HAP-1 (cell line): ENCODE measurements at places on chromosomes 11 and 22.
A peak's percentile ranks its signal among the peaks of the same experiment; 100 is the strongest.

- no peak for DNase-seq
These were observed 648.5 kb downstream of the BRD1 start for GRCh38 chr22:49179175-49179574.

DNA sequence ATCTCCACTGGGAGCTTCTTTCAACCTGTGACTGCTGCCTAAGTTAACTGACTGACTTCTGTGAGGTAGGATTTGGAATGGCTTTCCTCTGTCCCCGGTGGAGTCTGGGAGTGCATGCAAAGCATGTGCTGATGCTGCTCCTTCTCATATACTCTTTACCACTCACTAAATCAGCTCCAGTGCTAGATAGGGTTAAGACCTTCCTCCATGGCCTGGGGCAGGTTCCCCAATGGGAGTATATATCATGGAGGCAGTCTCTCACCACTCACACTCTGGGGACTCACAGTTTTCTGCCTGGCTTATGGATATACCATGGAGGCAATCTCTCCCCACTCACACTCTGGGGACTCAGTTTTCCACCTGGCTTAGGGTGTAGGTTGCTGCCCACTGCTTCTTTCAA, 10.1 kb upstream of the FANCF start:
- no peak for DNase-seq

DNA sequence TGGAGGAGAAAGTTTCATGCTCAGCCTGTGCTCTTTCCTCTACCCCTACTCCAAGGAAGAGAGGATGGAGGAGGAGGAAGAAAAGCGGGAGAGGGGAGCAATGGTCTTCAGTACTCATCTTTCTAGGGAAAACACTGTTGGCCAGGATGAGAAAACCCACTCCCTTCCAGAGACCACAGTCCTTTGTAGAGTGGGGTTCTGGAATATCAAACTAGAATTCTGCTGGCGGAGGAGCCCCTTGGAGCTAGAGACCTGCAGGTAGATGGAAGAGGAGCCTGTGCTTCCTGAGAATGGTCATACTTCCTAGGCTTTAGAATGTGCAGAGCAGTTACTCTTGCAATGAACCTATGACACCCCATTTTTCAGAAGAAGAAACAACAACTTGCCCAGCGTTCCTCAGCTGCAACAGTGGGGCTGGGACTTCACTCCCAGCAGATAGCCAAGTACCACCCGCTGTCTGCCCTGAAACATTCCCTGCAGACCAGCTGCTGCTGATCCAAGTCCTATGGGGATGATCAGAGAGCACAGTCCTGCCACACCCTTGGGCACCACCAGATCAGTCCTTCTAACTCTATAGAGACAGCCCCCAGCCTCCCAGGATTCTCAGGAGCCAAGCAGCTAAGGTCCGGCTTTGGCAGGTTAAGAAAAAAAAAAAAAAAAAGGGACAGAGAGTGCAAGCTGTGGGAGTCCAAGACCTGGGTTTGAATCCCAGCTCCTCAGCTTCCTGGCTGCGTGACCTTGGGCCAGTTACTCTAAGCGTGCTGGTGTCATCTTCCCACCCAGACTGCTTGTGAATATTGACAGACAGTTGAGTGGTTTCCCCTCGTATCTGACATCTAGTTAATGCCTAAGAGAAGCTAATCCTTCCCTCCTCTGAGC, 664 bp downstream of the PTGDR2 start:
- no peak for DNase-seq

DNA sequence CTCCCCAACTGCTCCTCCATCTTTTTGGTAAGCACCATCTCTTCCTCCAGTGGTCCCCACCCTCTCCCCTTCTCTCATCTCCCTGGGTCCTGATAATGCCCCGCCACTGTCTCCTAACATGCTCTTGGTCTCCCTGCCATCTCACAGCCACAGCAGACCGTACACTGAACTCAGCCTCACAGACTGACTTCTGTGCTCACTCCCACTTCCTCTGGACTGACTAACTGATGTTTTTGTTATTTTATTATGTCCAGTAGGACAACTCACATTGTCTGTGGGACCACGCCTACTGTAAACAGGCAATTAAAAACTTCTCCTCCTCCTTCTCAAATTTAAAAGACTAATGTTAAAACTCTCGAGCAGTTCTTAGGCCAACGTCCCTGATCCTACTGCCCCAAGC, 2.6 kb upstream of the GNAZ start:
- DNase-seq = no peak

- DNase-seq = no peak
These were observed 47.2 kb downstream of the CCDC15 start for GRCh38 chr11:125001079-125001778.

DNA sequence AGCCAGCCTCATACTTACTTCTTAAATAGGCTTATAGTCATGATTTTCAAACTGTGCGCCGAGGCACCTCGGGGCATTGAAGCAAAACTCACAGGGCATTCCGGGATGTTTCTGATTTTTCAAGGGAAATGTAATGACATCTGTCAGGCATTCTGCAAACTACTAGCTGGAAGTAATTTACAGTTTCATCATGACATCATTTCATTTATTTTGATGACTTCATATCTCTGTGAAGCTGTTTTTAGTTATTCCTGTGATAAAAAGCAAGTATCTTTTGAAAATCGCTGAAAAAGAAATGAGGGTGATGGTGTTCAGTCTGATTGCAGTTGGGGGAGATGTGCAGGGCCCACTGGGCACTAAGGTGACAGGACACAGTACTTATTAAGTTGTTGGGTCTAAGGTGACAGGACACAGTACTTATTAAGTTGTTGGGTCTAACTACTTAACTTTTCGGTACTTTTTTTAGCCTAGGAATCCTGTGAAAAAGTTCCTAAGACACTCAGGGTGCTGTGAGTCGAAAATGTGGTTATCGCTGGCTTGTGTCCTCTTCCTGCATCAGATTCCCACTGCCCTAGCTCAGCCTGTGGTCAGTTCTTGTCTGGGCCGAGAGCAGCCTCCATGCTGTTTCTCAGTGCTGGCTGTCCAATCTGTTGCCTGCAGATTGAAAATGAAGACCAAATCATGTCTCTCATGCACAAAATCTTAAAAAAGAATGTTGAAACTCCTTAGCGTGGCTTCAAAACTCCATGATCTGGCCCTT, 42.6 kb downstream of the APLP2 start:
- DNase-seq = no peak

DNA sequence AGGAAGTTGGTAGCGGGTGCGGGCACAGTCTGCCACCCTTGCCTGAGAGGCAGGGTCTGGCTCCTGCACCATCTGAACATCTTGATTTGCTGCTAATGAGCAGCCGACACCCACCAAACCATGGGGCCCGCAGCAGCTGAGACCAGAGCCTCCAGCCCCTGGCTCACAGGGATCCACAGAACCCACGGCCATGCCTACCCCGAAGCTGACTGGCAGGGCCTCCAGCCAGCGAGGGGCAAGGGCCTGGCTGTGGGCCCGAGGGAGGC, 171.5 kb upstream of the NTM start:
- DNase-seq = no peak

- DNase-seq = no peak
These were observed 96.3 kb downstream of the SWAP70 start for GRCh38 chr11:9760193-9760575.

DNA sequence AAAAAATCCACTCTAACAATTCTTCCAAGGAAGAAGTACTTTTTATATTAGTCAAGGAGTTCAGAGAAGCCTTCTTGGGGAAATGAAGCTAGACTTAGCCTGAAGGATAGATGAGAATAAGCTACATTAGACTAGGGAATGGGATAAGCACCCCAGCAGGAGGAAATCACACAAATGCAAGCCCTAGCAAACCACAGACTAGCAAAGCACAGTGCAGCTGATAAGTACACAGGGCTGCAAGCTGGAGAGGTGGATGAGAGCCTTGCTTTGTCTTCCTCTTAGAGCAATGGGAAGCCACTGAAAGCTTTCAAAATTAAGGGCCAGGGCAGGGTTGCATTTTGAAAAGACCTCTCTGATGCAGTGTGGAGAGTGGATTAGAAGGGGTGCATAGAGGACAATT, 946.2 kb downstream of the LRRC4C start:
- no peak for DNase-seq

DNA sequence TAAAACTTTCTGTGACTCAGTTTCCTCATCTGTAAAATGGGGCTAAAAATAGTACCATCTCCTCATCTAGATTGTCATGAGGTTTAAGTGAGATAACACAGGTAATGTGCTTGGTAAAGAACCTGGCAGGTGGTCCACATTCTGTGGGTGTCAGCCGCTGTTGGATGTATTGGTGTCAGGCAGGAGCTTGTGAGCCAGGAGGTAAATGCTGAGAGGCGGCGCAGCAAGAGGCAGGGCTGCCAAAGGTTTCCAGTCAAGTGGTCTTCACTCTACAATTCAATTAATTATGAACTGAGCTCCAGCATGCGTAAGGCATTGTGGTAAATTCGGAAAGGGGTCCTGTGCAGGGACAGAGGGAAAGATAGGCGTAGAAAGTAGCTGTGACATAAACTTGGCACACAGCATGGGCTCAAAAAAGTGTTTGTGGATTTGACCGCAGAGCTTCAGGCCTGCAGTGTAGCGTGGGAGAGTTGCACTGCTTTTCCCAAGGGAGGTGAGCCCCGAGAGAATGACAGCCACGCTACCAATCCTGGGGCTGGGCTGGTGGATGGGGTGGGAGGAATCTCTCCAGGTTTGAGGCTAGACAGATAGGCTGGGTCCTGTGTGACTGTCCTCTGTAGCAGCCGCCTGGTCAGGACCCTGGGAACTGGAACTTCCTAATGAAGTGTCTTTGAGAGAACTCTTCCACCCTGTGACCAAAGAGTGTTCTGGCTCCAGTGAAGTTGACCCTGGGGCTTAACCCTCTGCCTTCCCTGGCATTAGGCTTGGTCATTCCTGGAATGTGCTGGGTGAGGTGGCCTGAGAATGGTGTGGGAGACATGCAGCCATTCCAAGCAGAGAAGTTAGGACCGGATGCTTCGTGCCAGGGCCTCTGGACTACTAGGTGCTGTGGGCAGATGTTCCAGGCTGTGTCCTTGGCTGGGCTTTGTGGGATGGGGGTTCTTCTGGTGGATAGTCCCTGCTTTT, 122.4 kb downstream of the FEZ1 start:
- DNase-seq = no peak

GRCh38 chr11:61147791-61148620, 13.2 kb downstream of the VPS37C start:
- DNase-seq = no peak

DNA sequence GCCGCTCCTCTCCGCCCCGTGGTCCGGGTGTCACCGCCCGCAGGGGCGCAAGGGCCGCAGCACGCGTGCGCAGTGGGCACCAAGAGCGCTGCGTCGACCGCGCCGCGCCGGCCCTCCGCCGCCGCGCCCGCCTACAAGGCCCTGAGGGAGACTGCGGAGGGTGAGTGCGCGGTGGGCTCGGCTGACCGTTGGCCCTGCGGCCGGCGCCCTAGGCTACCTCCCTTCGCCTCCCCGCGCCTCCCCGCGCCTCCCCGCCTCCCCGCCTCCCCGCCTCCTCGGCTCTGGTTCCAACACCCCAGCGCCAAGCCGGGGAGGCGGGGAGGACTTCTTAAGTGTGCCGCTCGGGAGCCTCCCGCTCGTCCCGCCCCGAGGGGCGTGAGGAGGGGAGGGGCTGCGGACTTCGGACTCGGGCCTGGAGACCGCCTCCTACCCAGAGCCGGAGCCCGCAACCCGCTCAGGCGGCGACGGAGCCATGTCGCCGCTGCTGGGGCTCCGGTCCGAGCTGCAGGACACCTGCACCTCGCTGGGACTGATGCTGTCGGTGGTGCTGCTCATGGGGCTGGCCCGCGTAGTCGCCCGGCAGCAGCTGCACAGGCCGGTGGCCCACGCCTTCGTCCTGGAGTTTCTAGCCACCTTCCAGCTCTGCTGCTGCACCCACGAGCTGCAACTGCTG, at the start of gene AQP11:
AQP11 (plus strand) TSS at position 433 of the 673 bp plus-strand sequence; CDS start at position 473, 40 bp downstream.
- DNase-seq = peak; percentile 71

DNA sequence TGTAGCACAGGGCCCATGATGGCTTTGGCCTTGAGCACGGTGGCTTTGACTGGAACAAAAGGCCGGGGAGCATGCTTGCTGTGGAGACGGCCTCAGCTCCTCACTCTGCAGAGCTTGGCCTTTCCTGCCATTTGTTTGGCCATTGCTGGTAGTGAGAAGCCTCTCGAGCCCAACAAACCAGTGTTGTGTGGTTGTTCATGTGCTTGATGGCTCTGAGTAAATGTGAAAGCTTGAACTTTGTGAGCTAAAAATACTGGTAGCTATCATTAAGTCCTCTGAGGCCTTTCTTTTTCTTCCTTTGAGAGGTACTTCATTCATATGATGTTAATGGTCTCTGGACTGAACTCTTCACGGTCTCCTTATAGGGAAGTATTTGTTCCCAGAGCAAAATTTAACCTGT, 39.6 kb downstream of the NAT10 start:
- no peak for DNase-seq

- no peak for DNase-seq
These were observed 5.2 kb upstream of the IL17RA start for GRCh38 chr22:17079572-17079971.

DNA sequence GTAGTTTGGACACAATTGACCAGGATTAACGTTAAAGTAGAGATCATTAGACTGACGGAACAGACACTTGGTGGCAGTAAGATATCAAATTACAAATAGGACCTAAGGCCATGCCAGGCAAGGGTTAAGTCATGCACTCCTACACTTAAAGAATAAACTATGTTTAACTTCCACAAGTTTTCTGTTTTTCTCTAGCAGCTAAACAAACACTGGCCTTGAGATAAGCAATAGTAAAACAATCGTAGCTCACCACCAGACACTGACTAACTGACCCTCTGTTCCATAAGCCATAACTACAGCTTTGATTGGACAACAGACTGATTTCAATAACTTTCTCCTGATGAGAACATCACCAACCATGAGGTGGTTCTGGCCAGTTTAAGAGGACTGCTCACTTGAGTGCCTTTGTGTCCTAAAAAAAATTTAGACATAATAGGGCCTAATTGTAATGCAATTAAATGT, 2.0 kb upstream of the CEP126 start:
- no peak for DNase-seq

DNA sequence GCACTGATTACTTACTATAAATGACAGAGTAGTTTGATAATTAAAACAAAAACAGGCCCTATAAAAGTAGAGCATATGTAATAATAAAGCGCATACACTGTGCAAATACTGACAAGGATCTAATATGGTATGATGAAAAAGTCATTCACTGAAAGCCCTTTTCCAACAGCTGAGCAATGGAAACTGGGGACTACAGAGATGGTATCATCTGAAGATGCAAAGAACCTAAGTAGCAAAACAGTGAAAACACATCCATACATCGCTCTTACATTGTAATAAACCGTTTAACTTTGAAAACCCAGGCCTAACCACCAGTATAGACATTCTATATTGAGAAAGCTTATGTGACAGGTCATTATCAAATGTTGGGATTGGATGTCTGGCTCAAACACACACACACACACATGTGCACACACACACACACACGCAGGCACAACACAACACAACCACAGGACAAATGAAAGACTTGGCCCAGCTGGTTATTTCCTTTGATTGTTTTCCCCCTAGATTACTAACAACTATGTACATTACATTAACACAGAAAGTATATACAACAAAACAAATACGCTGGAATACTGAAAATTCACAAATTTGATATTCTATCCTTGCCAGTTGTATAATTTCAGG, 119.5 kb downstream of the APOL5 start:
- DNase-seq = no peak

DNA sequence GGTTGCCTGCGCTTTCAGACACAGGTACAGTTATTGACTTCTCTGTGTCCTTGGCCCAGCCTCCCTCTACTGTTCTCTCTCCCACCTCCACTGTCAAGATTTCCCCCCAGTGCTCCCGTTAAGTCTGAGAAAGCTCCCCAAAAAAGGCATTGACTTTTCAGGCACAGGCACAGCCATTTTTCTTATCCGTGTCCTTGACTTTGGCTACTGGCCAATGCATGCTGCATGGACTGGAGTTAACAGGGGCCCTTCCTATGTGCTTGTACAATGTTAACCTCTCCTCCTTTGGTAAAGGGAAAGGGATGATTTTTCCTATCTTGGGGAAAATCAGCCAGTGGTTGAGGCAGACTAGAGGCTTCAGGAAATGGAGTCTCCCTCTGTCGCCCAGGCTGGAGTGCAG, 4.3 kb downstream of the APOL5 start:
- no peak for DNase-seq
